ENCODE measurements at places on chromosomes 2 and 18.

DNA sequence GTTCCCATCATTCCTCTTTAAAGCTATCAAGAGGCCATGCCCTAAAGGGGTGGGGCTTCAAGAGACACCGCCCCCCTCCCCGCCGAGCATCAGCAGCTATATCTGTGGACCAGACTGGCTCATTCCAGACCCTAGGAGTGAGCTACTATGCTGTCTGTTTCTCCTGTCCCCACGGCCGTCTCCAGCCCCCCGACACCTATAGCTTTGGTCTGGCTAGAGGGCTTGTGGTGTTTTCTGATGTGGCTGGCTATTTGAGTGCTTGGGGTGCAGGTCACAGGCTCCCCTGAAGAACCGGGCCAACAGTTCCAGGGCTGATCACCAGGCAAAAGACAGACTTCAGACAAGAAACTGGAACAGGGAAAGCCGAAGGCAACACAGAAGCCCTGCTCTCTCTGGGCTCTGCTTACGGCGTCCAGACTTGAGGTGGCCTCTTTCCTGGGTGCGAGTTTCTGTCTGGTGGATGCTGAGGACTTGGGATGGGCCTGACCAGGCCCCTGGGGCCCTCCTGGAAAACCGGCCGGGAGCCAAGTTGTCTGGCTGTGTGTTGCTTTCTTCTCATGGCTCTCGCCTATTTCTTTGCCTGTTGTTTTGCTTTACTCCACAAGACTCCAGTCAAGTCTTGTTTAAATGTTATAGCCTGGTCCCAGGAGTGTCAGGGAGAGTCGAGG is 83.6 kb downstream of the KLHL29 start:
- no peak for DNase-seq

- no peak for DNase-seq
These were observed 12.5 kb upstream of the TNFAIP6 start for GRCh38 chr2:151344906-151345305.

DNA sequence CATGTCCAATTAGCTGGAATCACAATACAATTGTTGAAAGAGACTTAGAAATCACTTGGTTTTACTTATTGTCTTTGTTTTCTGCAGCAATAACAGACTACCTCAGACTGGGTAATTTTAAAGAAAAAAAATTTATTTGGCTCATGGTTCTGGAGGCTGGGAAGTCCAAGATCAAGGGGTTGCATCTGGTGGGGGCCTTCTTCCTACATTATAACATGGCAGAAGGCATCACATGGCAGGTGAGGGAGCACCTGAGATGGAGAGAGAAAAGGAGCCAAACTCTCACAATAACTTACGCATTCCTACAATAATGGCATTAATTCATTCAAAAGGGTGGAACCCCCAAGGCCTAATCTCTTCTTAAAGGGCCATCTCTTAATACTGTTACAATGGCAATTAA is 37.5 kb upstream of the KLHL14 start:
- no peak for DNase-seq

DNA sequence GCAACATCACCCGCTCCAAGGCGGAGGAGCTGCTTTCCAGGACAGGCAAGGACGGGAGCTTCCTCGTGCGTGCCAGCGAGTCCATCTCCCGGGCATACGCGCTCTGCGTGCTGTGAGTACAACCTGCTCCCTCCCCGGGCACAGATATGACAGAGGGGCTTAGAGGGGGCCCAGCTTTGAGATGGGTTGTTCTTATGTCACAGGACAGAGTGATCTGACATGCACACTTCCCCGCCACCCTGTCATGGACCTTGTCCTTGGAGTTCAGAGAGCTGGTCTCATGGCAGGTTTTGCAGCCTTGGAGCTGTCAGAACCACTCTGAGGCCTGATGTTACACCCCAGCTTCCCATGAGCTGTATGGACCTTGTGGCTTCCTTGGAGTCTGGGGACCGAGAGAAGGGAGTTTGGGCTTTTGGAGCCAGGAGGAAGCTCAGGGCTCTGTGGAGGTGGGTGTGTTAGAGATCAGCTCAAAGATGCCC is 398 bp downstream of the INPP5D start:
- DNase-seq: no peak

DNA sequence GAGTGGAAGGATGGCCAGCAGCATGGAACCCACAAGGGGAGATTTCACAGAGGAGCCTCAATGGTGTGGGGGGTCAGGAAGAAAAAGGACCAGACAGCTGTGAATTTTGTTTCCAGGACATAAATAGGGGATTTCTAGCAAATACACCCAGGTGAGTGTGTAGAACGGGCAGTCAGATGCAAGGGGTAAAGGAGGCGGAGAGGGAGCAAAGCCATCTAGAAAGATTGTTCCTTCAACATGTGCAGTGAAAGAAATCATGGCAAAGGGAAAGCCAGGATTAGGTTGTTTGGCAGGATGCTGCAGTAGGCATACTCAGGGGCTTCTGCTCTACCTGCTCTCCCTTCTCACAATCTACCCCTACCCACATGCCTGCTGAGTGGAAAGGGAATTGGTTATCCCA is 119.4 kb upstream of the EPC2 start:
- no peak for DNase-seq

DNA sequence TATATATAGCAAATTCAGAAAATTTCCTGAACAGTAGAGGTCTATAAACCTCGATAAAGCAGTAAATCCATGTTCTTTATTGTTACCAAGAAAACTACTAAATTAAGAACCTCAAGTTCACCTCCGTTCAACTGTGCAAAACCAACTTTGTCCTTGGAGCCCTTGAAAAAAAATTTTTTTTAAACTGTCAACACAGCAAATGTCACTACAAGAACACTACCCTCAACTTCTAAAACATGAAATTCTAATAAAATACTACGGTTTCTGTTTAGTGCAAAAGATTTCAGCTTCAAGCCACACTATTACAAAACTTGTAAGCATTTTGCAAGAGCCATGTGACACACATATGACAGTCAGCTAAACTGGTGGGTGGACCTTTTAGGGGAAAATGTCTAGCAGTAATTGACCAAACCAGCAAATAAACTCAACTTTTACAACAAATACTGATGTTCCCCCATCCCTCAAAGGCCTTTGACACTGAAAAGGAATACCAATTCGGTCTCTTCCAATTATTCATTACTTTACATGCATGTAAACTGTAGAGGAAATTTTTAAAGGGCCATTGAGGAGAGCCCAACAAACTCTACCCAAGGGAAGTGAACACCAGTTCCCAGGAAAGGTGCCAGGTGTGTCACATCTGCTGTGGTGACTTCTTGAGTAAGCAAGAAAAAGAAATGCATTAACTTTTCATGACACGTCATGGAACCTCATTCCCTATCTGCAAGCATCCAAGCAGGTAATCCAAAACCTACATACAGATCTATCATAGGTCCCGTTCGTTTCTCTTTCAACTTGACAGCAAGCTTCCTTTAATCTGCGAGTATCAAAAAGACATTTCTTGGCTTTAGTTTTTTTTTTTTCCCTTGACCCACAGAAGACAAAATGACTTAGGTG is 1.4 kb downstream of the RAB1A start:
- DNase-seq: no peak

DNA sequence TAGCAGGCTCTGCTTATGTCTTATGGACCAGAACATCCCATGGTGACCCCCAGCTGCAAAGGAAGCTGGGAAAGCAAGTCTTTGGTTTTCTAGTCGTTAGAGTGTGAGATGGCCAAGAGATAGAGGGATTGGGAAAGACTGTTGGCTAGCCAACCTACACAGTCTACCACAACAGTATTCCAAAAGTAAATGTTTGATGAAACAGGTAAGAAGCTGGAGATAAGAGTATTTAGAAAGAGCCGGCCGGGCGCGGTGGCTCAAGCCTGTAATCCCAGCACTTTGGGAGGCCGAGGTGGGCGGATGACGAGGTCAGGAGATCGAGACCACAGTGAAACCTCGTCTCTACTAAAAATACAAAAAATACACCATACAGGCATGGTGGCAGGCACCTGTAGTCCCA is 124.4 kb downstream of the GALNT1 start:
- no peak for DNase-seq

GRCh38 chr2:235543128-235543750 is 49.4 kb downstream of the AGAP1 start:
- DNase-seq: no peak

DNA sequence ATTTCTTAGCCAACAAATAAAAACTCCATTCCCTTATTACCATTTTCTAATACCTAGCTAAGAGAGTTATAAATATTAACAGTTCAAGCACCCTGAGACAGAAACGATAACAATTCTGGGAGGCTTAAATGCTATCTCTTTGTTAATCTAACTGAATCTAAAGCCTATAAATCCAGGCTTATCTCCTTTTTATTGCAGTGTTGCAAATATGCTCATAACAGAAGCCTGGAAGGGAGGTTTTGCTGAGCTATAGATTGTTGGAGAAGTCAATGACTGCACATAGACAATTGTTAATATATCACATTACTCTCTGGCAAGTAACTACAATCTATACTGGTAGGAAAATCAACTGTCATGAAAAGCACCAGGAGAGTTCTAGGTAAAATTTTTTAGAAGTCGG is 30.2 kb downstream of the ATF2 start:
- no peak for DNase-seq

GRCh38 chr2:138640921-138641676 is 139.1 kb downstream of the NXPH2 start:
- no peak for DNase-seq

GRCh38 chr18:25243754-25244153 is 108.2 kb downstream of the ZNF521 start:
- no peak for DNase-seq

DNA sequence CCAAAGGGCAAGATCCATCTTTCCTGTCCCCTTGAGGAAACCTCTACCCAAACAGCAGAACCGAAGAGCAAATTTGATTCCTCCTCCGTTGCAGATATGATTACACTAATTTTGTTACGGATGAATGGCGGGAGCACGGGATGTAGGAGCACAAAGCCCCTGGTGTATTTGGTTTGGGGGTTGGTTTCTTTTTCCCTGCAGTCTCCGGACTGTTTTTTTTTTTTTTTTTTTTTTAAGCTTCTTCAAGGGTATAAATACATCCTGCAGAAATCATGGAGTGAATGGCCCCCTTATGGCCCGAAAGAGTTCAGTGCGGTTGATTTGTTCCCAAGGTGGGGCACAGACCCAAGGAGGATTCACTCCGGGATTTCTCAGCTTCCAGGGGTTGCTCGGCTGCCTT is 135.3 kb upstream of the SH3BP4 start:
- no peak for DNase-seq

GRCh38 chr2:235690809-235691450 is 197.1 kb downstream of the AGAP1 start:
- DNase-seq: no peak

- no peak for DNase-seq
These were observed 378.6 kb downstream of the DPP10 start for GRCh38 chr2:114821055-114821454.

GRCh38 chr2:176130147-176130956 is 847 bp downstream of the HOXD8 start:
- no peak for DNase-seq

DNA sequence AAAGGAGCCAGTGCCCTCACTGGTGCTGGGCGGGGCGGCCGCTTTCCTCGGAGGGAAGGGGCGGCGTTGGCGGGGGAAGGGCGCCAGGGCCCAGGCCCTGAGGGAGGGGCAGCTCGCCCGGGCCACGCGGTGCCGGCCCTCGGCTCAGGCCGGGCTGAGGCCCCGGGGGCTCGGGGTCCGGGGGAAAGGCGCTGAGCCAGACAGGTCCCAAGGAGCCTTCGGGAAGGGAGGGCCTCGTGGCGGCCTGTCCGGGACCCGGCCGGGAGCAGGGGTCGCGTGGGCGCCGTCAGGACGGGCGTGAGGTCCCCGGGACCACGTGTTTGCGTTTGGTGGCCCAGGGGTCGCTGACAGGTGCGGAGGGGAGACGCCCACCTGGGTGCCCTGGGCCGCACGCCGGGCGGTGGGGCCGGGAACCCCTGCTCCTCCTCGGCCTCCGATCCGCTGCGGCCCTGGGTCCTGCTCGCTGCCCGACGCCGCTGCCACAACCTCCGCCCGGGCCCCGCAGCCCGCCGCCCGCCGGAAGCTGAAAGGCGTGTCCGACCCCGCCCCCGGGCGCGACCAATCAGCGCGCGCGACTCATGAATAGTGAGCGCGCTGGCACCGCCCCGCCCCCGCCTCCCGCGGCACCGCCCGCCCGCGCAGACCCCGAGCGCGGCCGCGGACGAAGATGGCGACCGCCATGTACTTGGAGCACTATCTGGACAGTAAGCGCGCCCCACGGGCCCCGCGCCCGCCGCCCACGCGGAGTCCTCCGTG is at the start of gene ING5:
ING5 (plus strand) TSS at position 641 of the 756 bp plus-strand sequence; CDS start at position 668, 27 bp downstream.
- peak; percentile 95 for DNase-seq

- no peak for DNase-seq
These were observed 6.9 kb upstream of the MAP4K4 start for GRCh38 chr2:101690547-101691152.

GRCh38 chr18:5884375-5884774 is 10.9 kb downstream of the TMEM200C start:
- no peak for DNase-seq

DNA sequence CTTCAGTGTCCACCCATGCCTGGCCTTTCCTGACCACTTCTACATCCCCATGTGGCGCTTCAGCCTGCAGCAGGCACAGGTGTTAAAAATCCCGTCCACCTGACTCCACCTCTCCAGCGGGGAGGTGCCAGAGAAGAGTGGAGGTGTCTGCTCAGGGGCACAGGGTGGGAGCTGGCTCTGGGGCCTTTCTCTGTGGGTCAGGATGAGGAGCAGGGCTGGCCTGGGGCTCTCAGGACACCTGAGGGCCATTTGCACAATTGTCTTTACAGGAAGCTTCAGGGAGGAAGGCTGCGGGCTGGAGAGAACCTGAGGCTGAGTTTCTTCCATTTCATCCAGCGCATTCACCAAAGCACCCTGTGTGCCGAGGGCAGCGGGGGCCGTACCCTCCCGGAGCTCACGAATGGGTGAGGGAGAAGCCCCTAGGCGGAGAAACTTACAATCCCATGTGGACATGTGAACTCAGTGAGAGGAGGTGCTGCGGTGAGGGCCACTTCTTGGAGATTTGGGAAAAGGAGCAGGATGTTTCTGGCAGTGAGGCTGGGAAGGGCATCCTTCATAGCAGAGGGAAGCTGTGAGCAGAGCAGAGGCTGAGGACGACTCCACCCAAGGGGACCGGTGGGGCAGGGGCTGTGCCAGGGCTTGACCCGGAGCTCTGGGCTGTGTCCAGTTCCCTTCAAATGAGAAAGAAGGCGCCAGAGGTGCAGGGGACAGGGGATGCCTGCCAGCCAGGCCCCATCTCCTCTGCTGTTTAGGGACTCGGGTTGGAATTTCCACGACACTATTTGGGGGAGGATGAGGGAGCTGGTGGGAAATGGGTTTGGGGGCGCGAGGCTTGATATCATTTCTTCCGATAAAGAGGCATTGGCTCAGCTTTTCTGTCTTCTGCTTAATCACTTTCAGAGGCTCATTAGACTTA is 155.2 kb upstream of the MYCN start:
- DNase-seq: no peak

GRCh38 chr2:84878459-84878858 is 2.4 kb downstream of the TRABD2A start:
- DNase-seq: no peak

- no peak for DNase-seq
These were observed 26.2 kb downstream of the LBH start for GRCh38 chr2:30257266-30258214.

DNA sequence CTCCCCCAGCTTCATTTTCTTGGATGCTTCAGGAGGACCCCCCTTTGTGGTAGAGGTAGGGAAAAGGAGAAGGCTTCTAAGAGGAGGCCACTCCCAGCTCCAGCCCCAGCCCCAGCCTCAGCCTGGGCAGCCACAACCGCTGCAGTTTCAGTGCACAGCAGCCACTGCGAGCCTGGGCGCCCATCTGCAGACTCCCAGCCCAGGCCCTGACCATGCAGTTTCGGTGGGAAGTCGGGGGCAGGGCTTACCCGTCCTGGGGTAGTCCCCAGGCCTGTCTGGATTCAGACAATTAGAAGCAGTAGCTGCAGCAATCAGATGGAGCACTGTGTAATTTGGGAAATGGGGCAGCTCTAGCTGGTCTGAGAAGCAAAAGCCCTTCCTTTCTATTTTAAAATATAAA is 28.6 kb downstream of the ITM2C start:
- DNase-seq: no peak
